ENCODE measurements at places on chromosomes 7 and 10.

- no peak for DNase-seq
Measured at GRCh38 chr10:88458209-88458608, 124.9 kb downstream of the RNLS start.

DNA sequence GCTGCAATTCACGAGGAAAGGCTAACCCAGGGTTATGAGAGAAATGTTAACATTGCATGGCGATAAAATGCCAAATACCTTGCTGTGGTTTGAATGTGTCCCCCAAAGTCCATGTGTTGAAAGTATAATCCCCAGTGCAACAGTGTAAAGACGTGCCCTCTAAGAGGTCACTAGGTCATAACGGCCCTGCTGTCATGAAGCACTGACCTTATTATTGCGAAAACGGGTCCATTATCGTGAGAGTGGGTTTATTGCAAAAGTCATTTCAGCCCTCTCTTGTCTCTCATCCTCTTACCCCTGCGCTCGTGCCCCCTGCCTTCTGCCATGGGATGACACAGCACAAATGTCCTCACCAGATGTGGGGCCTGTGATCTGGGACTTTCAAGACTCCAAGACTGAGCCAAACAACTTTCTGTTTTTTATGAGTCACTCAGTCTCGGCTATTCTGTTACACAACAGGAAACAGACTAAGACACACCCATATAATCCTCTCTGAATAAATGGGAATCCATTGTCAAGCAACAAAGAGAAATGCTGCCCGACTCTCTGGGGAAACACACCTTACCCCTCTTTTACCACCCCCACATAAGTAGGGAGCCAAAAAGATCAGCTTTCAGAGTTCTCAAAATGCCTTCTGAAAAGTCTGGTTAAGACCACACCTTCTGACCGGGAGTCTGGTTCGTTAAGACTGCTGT is 73.1 kb upstream of the UCN3 start:
- peak; percentile 55 for DNase-seq

- DNase-seq: no peak
Measured at GRCh38 chr7:44755698-44756627, 7.3 kb downstream of the ZMIZ2 start.

GRCh38 chr7:70353330-70353945 is 755.2 kb downstream of the AUTS2 start:
- no peak for DNase-seq

DNA sequence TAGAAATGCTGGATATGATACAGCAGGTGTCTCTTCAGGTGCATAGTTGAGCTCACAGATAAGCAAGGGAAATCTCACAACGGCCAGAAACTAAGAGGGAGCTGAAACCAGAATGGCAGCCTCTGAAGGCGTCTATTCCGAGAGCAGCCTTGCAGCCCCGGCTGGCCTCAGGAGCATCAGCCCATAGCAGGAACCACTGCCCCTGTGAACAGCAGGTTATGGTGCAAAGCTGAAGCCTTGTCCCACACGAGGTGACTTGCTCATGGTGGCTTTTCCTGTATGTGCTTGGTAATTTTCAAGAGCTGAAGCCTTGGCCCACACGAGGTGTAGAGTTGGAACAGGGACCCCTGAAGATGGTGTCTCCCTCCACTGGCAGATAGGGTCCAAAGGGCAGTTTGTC is 33.2 kb downstream of the BNIP3 start:
- no peak for DNase-seq

DNA sequence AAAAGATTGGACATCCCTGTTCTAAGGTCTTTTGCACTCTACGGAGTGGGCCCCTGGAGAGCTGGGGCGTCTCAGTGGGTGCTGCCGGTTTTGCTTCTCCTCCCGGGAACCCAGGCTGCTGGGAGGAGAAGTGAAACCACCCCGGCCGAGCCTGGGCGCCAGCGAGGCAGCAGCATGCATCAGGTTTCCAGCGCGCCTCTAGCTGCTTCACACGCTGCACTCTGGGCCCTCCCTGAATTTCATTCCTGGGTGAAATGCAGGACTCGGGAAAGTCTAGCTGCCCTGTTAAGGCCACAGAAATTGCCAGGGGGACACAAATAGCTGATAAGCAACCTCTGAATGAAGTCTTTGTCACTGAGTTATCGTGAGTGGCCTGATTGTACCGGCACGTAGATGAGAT is 127.4 kb downstream of the TRRAP start:
- DNase-seq: no peak

GRCh38 chr7:36349626-36350025 is 40.0 kb upstream of the ANLN start:
- no peak for DNase-seq

DNA sequence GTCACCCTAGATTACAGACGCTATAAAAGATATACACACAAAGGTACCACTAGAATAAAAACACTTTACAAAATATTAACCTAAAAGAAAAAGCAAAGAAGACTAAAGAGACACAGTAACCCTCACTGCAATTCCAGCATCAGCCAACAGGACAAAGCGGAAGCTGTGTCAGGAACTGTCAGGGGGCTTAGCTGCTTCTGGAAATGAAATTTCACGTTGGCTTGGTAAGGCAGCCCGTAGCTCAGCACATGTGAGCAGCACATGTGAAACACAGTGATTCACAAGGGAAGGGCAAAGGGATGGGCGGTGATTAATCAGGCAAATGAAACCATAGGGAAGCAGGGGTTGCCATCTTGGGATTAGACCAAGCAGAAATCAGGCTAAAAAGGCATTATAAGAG is 195.4 kb downstream of the MGMT start:
- DNase-seq: no peak

DNA sequence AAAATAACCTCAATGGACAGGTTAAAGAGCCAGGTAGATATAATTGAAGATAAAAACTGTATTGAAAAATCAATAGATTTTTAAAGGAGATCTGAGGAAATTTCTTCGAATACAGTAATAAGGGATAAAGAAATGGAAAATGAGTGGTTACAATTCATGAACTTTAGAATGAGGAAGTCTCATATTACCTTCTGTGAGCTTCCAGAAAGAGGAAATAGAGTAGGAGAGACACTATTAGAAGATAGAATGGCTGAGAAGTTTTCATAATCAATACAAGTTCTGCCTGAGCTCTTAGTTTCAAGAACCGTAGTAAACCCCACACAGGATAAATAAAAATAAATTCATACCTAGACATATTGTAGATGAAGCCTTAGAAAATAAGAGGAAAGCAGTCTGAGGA is 11.5 kb downstream of the SDK1 start:
- DNase-seq: no peak

GRCh38 chr10:35822316-35822715 is 180.2 kb upstream of the FZD8 start:
- DNase-seq: peak; percentile 27

DNA sequence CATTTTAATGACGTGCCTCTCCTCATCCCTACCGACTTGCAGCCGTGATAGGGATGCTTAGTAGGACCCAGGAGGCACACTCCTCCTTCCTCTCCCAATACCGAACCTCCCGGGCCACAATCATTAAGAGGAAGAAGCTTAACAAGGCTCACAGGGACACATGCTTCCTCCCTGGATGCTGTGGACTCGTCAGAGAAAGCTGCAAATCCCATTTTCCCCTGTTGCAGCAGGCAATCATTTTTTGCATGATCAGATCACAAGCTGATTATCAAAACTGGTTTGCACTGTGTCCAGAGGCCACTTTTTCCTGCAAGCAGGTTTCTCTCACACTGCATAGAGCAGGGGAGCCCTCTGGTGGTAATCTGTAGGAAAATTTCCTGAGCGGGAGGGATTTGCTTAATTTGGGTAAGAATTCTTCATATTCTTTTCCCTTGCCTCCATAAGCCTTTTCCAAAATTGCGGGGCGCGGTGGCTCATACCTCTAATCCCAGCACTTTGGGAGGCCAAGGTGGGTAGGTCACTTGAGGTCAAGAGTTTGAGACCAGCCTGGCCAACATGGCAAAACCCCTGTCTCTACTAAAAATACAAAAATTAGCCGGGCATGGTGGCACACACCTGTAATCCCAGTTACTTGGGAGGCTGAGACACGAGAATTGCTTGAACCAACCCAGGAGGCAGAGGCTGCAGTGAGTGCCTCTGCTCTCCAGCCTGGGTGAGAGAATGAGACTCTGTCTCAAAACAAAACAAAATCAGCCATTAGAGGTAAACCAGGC is 16.1 kb upstream of the LAMB4 start:
- DNase-seq: no peak

DNA sequence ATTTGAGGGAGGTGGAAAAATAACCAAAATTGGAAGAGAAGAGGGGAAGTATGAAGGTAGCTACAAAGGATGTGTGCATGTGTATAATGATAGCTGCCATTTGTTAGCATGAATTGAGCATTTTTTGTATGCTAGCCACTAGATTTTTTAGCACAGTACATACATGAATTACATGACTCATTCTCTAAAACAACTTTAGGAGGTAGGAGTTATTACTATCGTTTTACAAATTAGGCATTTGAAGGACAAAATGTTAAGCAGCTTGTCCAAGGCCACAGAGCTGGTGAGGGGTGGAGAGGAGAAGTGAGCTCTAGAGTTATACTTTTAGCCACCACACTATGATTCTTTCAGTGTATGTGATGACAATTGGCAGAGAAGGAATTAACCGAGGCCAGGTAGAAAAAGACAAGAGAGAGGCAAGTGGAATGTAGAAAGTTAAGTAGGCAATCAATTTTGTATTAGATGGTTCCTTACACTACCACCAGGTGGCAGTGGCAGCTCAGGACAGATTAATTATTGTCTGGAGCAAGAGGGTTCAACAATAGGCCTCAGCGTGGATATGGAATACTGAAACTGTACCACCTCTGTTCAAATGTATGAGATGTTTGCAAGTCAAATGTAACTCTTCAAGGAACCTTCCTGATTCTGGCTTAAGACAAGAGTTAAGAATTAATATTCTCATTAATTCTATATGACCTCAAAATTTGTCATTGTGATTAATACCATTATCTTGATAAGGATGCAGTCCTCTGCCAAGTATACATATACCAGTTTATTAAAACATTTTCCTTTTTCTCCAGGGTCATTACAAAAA is 128.0 kb downstream of the MBL2 start:
- no peak for DNase-seq

DNA sequence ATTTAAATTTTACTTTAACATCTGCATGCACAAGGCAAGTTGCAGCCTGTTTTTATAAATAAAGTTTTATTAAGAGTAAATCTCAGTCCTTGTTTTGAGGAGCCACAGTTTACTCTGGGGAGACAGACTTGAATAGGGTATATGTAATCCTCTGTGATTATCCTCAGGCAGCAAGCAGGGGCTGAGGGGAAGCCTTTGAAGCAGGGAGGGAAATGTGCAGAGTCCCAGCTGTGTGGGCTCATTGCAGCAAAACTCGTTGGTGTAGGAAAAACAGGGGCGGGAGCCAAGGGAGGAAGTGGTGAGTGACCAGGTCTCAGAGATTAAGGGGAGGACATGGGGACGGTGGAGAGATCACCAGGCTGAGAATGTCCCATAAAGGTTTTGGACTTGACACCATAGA is 34.3 kb upstream of the SMC3 start:
- no peak for DNase-seq

GRCh38 chr10:100962351-100963080 is 6.8 kb upstream of the SEMA4G start:
- DNase-seq: no peak

Measured in NCI-H1436 treated with DMSO at 0.1 percent for 48 hours (cell line).